ENCODE measurements at places on chromosomes 3 and 15.

- peak; percentile 85 for DNase-seq
Observed at GRCh38 chr3:177345049-177345972, 148.0 kb upstream of the TBL1XR1 start.

GRCh38 chr3:49371946-49372345, 13.8 kb upstream of the GPX1 start:
- DNase-seq, result no peak

DNA sequence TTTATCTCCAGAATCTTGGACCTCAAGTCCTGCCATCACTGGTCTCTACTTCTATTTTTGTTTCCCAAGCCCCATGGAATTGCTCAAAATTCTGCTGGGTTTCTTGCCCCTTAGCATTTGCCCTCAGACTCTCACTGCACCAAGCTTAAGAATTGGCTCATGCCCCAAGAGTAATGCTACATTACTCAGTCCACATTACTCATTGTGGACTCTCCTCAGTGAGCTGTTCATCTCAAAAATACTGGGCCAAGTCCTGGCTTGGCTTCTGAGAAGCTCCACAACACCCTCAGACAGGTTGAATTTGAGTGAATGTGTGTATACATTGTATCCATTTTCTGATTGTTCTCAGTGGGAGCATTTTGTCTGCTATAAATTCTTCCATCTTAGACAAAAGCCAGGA, 364.4 kb upstream of the ARHGEF26 start:
- DNase-seq, result no peak

- no peak for DNase-seq
Observed at GRCh38 chr15:43518197-43518761, 871 bp downstream of the MAP1A start.

GRCh38 chr3:197028728-197029510, 698 bp downstream of the MELTF start:
- DNase-seq, result no peak

GRCh38 chr15:59936741-59937140, 67.4 kb upstream of the FOXB1 start:
- no peak for DNase-seq

GRCh38 chr3:67076607-67077006, 78.5 kb downstream of the KBTBD8 start:
- no peak for DNase-seq

DNA sequence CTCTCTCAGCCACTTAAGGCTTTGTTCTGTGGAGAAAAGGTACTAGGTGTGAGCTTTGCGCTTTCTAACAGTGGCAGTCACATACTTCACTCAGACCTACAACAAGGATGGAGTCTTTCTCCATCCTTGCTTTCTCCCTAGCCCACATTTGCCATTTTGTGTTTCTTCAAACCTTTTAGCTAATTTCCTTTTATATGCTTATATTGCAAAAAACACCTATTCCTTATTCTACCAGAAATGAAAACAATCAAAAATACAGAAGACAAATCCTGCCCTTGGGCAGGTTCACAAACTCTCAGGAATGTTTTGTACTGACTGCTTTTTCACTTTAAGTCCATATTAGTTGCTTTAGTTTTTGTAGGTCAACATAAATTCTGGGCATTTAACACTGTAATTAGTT, 914.2 kb downstream of the SQOR start:
- DNase-seq, result no peak

- DNase-seq, result no peak
Observed at GRCh38 chr3:24062916-24063315, 117.8 kb downstream of the NR1D2 start.

GRCh38 chr15:90991587-90992285, 2.6 kb downstream of the PRC1 start:
- no peak for DNase-seq

DNA sequence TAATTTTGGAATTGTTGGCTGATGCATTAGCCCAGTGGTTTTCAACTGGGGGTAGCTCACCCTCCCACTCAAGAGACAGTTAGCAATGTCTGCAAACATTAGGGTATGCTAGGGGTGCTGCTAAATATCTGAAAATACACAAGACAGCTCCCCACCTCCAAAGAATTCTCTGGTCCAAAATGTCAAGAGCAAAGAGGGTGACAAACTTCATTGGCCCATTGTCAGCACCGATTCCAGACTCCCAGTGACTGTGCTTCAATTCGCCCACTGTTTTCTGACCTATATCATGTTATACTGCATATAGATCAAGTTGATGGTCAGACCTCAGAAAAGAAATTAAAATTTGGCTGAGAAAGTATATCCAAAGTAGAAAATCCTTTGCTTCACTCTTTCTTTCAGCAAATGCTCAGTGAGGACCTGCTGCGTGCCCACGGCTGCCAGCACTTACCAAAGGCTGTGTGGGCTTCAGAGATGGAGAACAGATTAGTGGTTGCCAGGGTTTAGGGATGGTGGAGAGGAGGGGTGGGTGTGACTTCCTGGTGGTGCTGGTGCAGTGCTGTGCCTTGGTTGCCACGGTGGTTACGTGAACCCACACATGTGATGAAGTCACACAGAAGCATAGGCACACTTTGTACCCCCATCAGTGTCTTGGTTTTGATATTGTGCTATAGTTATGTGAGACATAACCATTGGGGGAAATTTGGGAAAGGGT, 204.0 kb downstream of the PLCL2 start:
- DNase-seq, result no peak
